ENCODE measurements at places on chromosomes 2 and 18. TPM values are rescaled to one million over a fixed set of nuclear protein-coding genes. Genes with fewer than 3 reads are reported as not detected.

The CCDC141 gene
- 61.6 TPM for total RNA-seq

The PLA2R1 gene
- 3.0 TPM for total RNA-seq

The TRIM54 gene
- not detected for total RNA-seq

The B4GALT6 gene
- 1.8 TPM for total RNA-seq

The CNDP1 gene
- total RNA-seq, result not detected

The CDH2 gene
- total RNA-seq, result not detected

The CNTNAP5 gene
- total RNA-seq, result not detected

The HRH4 gene
- 0.74 TPM for total RNA-seq

The SLC4A3 gene
- 0.74 TPM for total RNA-seq

The SCYGR4 gene
- not detected for total RNA-seq

The TANK gene
- 64.3 TPM for total RNA-seq

The LDAH gene
- 18.9 TPM for total RNA-seq

The KCNG2 gene
- total RNA-seq, result 0.49 TPM

The SLC14A1 gene
- total RNA-seq, result 5.5 TPM

The IL36RN gene
- total RNA-seq, result not detected

The MARCHF4 gene
- not detected for total RNA-seq

The MROH2A gene
- total RNA-seq, result not detected

- no peak overlapping the region for H3K4me3 ChIP-seq
- no peak for DNase-seq
- no peaks in the 10 kb centered on the region for H3K36me3 ChIP-seq
Observed at GRCh38 chr2:214192711-214193110, 218.1 kb upstream of the VWC2L start.

DNA sequence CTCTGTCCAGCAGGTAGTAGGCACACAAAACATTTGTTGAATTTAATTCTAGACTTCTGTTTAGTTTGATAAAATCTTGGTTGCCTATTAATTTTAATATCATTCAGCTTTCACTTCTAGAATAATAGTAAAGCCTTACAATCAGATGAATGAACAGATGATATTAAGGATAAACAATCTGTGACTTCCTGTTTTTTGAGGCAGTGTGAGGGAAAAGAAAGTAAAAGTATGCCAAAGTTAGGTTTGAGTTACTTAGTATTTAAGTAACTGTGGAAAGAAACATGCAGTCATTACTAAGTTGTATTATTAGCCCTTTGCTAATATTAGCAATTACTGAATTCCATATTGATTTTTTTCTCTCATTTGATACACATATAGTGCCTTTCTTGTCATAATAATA lies 31.5 kb downstream of the EPB41L5 start:
- no peak for DNase-seq
- peaks cover 8% of the 10 kb centered on the region for H3K4me1 ChIP-seq
- no peaks in the 10 kb centered on the region for H3K36me3 ChIP-seq
- no peak overlapping the region for H3K27ac ChIP-seq

GRCh38 chr2:15939854-15940660 lies at the start of gene MYCN:
MYCN (plus strand) TSS chr2:15940550; CDS start chr2:15942065, 1,515 bp downstream.
- H3K27ac ChIP-seq, result no peak within 1 kb of the TSS
- H3K27me3 ChIP-seq, result no peaks in the 10 kb centered on the region
- peak; percentile 65 for DNase-seq
- H3K36me3 ChIP-seq, result no peaks in the 10 kb centered on the region
- peak within 1 kb of the TSS; percentile 50 for H3K4me3 ChIP-seq
- peaks cover 49% of the 10 kb centered on the region for H3K4me1 ChIP-seq

- H3K4me3 ChIP-seq, result no peak overlapping the region
- no peak for DNase-seq
- no peak overlapping the region for H3K27ac ChIP-seq
- H3K4me1 ChIP-seq, result peaks cover 11% of the 10 kb centered on the region
- no peaks in the 10 kb centered on the region for H3K36me3 ChIP-seq
- no peaks in the 10 kb centered on the region for H3K27me3 ChIP-seq
Observed at GRCh38 chr2:72695676-72696075, 130.2 kb downstream of the EXOC6B start.

DNA sequence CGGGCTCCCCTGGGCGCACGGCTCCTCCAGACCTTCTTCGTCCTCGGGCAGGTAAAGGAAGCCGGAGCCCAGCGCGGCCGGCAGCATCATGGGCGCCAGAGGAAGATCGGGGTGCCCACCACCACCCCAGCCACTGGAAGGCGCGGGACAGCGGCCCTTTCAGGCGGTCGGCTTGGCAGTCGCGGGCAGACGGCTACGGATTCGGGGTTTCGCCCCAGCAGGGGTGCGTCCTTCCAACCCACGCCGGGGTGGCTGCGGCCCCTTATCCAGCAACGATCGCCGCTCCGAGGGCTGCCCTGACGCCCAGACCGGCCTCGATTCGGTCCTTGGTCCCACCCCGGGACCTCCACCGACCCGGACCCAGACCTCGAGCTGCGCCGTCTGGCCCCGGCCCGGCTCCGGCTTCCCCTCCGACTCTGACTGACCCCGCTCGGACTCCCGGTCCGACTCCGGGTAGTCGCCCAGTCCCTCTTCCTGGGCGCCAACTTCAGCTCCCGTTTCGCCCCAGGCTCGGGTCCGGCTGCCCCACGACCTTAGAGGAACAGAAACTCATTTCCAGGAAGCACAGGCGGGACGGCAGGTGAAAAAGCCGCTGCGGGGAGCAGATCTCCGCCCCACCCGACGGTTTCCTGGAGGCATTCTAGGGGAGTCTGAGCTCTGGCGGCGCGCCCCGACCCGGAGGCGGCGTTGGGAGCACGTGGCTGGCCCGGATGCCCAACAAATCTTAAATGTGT lies 30.2 kb upstream of the SSB start:
- H3K36me3 ChIP-seq, result no peaks in the 10 kb centered on the region
- peak; percentile 87 for DNase-seq
- peaks cover 13% of the 10 kb centered on the region for H3K4me1 ChIP-seq

- H3K27me3 ChIP-seq, result no peaks in the 10 kb centered on the region
- no peak for DNase-seq
- peaks cover 35% of the 10 kb centered on the region for H3K4me1 ChIP-seq
Observed at GRCh38 chr2:98764499-98764898, 33.6 kb upstream of the MGAT4A start.

- no peak overlapping the region for H3K4me3 ChIP-seq
- H3K36me3 ChIP-seq, result no peaks in the 10 kb centered on the region
- H3K27ac ChIP-seq, result no peak overlapping the region
- no peak for DNase-seq
Observed at GRCh38 chr2:134603966-134604365, 114.8 kb downstream of the TMEM163 start.

- peak overlapping the region; percentile 54 for H3K27ac ChIP-seq
- DNase-seq, result no peak
- no peak overlapping the region for H3K4me3 ChIP-seq
- H3K27me3 ChIP-seq, result no peaks in the 10 kb centered on the region
- peaks cover 37% of the 10 kb centered on the region for H3K4me1 ChIP-seq
- peaks cover 23% of the 10 kb centered on the region for H3K36me3 ChIP-seq
Observed at GRCh38 chr2:54531558-54531957, 75.4 kb downstream of the SPTBN1 start.

- H3K36me3 ChIP-seq, result no peaks in the 10 kb centered on the region
- no peaks in the 10 kb centered on the region for H3K27me3 ChIP-seq
- no peak for DNase-seq
- peaks cover 17% of the 10 kb centered on the region for H3K4me1 ChIP-seq
Observed at GRCh38 chr2:147847746-147848391, 3.0 kb downstream of the ACVR2A start.

- H3K4me1 ChIP-seq, result no peaks in the 10 kb centered on the region
- H3K27ac ChIP-seq, result no peak overlapping the region
- H3K4me3 ChIP-seq, result no peak overlapping the region
- peak; percentile 38 for DNase-seq
- no peaks in the 10 kb centered on the region for H3K27me3 ChIP-seq
Observed at GRCh38 chr2:242057379-242058040, 188.0 kb downstream of the RTP5 start.

- peaks cover 7% of the 10 kb centered on the region for H3K36me3 ChIP-seq
- no peak for DNase-seq
- peaks cover 36% of the 10 kb centered on the region for H3K4me1 ChIP-seq
- no peaks in the 10 kb centered on the region for H3K27me3 ChIP-seq
- H3K27ac ChIP-seq, result no peak overlapping the region
- no peak overlapping the region for H3K4me3 ChIP-seq
Observed at GRCh38 chr2:135056790-135057189, 4.7 kb downstream of the RAB3GAP1 start.

DNA sequence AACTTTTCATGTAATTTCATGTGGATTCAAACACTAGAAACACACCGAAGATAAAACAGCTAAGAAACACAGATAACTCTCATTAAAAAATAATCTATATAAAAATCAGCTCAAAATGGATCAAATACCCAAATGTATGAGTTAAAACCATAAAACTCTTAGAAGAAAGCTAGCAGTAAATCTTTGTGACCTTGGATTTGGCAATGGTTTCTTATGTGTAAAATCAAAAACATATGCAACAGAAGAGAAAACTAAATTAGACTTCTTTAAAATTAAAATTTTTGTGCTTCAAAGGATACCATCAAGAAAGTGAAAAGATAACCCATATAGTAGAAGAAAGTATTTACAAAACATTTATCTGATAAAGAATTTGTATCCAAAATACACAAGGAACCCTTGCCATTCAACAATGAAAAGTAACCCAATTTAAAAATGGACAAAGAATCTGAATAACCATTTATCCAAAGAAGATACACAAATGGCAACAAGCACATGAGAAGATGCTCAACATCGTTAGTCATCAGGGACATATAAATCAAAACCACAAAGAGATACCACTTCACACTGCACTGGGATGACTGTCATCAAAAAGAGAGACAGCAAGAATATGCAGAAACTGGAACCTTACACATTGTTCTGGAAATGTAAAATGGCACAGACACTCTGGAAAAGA lies 27.5 kb downstream of the GAREM1 start:
- H3K27me3 ChIP-seq, result no peaks in the 10 kb centered on the region
- no peak overlapping the region for H3K4me3 ChIP-seq
- no peak for DNase-seq
- no peaks in the 10 kb centered on the region for H3K4me1 ChIP-seq
- no peak overlapping the region for H3K27ac ChIP-seq

- H3K27ac ChIP-seq, result no peak overlapping the region
- H3K36me3 ChIP-seq, result no peaks in the 10 kb centered on the region
Observed at GRCh38 chr18:6397931-6398566, 16.7 kb downstream of the L3MBTL4 start.

- H3K27me3 ChIP-seq, result no peaks in the 10 kb centered on the region
- no peaks in the 10 kb centered on the region for H3K4me1 ChIP-seq
- no peak overlapping the region for H3K27ac ChIP-seq
- DNase-seq, result no peak
Observed at GRCh38 chr2:127464470-127465257, 46.4 kb downstream of the PROC start.

- no peak overlapping the region for H3K4me3 ChIP-seq
- H3K36me3 ChIP-seq, result no peaks in the 10 kb centered on the region
- no peak for DNase-seq
- no peaks in the 10 kb centered on the region for H3K4me1 ChIP-seq
Observed at GRCh38 chr2:235218486-235218907, 266.7 kb downstream of the SH3BP4 start.

- no peak overlapping the region for H3K4me3 ChIP-seq
- no peaks in the 10 kb centered on the region for H3K27me3 ChIP-seq
- DNase-seq, result no peak
- H3K27ac ChIP-seq, result no peak overlapping the region
Observed at GRCh38 chr2:136065384-136065783, 52.6 kb downstream of the CXCR4 start.

DNA sequence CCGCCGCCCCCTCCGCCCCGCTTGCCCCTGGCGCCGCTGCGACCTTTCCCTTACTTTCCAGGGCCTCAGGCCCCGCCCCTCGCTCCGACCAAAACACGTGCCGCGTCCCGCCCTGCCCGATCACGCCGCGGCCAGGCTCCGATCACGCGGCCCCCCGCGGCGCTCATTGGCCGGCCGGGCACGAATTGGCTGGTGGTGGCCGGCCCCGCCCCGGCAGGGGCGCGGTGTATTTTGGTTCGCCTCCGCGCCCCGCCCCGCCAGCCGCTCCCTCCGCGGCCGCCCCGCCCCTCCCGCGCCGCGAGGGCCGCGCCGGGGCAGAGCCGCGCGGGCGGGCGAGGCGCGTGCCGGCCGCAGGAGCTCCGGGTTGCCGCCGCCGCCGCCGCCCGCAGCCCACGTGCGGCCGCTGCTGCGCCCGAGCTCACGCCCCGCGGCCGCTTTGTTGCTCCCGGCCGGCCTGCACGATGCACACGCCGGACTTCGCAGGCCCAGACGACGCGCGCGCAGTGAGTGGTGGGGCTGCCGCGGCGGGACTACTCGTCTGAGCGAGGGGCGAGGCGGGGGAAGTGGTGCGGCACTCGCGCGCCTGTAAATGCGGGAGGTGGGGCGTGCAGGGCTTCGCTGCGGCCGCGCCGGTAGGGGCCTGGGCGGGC lies at the start of gene KLF11:
TSS of gene KLF11 (plus strand) at position 295 of the 650 bp plus-strand sequence. CDS start at position 462, 167 bp downstream.
- peak; percentile 99 for DNase-seq
- H3K4me1 ChIP-seq, result peaks cover 65% of the 10 kb centered on the region
- peak within 1 kb of the TSS; percentile 70 for H3K4me3 ChIP-seq
- peak within 1 kb of the TSS; percentile 94 for H3K27ac ChIP-seq
- no peaks in the 10 kb centered on the region for H3K27me3 ChIP-seq

GRCh38 chr2:231869704-231870103 lies 56.5 kb downstream of the NPPC start:
- no peak for DNase-seq
- H3K36me3 ChIP-seq, result no peaks in the 10 kb centered on the region
- no peak overlapping the region for H3K27ac ChIP-seq

GRCh38 chr2:111673526-111673925 lies 210.5 kb downstream of the ANAPC1 start:
- no peak for DNase-seq
- H3K4me1 ChIP-seq, result peaks cover 4% of the 10 kb centered on the region
- no peak overlapping the region for H3K27ac ChIP-seq

DNA sequence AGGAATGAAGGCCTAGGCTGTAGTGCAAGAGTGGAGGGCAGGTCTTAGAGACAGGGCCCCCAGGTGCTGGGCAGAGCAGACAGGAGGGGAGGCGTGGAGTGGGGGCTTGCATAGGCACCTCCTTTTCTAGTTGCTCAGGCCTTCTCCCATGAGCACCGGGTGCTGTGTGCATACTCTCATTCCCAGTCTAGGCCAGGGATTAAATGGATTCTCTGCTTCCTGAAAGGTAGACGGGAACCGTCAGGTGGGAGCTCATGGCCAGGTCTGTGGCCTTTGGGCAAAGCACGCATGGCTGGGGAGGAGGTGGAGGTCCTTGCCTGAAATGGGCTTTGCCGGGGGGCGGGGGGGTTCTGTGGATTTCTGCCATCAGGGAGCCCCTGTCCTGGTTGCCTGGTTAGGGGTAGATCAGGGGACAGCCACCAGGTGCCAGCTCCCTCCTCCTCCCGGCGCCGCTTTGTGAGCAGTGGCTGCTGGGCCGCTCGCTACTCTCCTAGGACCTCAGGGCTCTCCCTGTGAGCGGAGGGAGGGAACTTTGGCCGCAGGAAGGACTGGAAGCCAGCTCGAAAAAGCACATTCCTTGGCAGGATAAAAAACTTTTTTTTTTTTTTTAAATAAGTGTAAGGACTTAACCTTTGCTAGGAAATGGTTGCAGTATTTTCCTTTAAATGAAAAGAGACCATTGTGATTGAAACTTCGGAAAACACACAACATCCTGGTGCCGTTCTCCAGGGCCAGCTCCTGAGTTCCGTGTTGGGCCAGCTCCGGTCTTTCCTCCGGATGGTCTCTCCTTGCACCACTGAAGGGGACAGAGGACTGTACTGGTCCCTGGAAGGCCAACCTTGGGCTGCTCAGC lies 82.8 kb upstream of the HAAO start:
- DNase-seq, result no peak
- peaks cover 56% of the 10 kb centered on the region for H3K4me1 ChIP-seq
- H3K36me3 ChIP-seq, result no peaks in the 10 kb centered on the region
- no peaks in the 10 kb centered on the region for H3K27me3 ChIP-seq
- H3K4me3 ChIP-seq, result no peak overlapping the region

GRCh38 chr18:50623694-50624352 lies 63.9 kb downstream of the MAPK4 start:
- H3K4me3 ChIP-seq, result no peak overlapping the region
- H3K27me3 ChIP-seq, result no peaks in the 10 kb centered on the region
- DNase-seq, result no peak

GRCh38 chr18:79625195-79625923 lies 54.2 kb upstream of the CTDP1 start:
- no peaks in the 10 kb centered on the region for H3K27me3 ChIP-seq
- H3K4me1 ChIP-seq, result peaks cover 6% of the 10 kb centered on the region
- no peaks in the 10 kb centered on the region for H3K36me3 ChIP-seq
- H3K4me3 ChIP-seq, result no peak overlapping the region

Data from upper lobe of left lung (tissue), 6 donors.